Lower lobe of right lung (tissue), 2 donors: ENCODE measurements at places on chromosomes 6 and 20. TPM values are rescaled to one million over a fixed set of nuclear protein-coding genes. Genes with fewer than 3 reads are reported as not detected.

Gene OR2H1
- not detected for total RNA-seq

Gene XKR7
- total RNA-seq = 0.06 TPM

Gene PACRG
- total RNA-seq = 5.5 TPM

Gene TFAP2C
- total RNA-seq = 4.2 TPM

Gene PRND
- total RNA-seq = not detected

Gene FAM229B
- total RNA-seq = 13.6 TPM

Gene SYCP2L
- 1.0 TPM for total RNA-seq

DNA sequence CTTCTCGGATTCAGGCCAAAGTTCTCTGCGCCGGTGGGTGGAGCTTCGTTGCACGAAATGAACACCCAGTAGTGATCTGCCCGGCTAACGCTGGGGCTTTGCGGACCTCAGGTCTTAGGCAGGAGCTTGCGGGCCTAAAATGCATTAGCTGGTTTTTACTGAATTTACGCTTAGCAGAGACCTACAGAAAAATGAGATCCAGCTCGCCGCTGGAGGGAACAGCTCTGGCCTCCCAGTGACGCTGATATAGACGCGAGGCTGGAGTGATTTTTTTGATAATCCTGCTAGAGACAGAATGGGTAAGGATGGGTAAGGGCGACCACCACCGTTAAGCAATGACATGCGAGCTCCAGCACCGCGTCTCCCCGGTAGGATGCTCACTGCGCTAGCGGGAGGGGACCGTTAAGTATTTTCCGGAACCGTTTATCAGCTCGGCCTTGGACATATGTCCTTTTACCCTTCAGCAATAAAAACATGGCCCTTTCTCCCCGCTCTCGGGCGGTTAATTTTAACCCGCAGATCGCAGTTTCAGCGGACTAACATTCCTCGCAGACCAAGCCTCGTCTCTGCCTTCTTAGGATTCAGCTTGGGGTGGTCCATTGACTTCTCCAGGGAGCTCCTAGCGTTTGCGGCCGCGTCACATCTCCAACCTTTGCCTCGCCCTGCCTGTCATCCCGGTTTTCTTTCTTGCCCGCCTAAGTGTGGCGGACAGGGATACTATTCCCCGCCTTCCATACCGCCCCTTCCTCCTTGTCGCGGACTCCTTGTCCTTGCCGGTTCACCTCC lies 109.3 kb downstream of the GPX5 start:
- no peaks in the 10 kb centered on the region for H3K36me3 ChIP-seq
- DNase-seq = no peak
- H3K27me3 ChIP-seq = peaks cover 58% of the 10 kb centered on the region
- H3K4me3 ChIP-seq = peak overlapping the region; percentile 13

GRCh38 chr6:158487495-158487894 lies 72.4 kb upstream of the TMEM181 start:
- no peak for DNase-seq
- no peaks in the 10 kb centered on the region for H3K4me1 ChIP-seq
- H3K27ac ChIP-seq = no peak overlapping the region
- peaks cover 34% of the 10 kb centered on the region for H3K36me3 ChIP-seq

- no peaks in the 10 kb centered on the region for H3K4me1 ChIP-seq
- no peak overlapping the region for H3K4me3 ChIP-seq
- no peaks in the 10 kb centered on the region for H3K27me3 ChIP-seq
- peaks cover 7% of the 10 kb centered on the region for H3K36me3 ChIP-seq
- DNase-seq = no peak
These were observed 29.9 kb downstream of the NFATC2 start for GRCh38 chr20:51512645-51513044.

GRCh38 chr20:44648579-44648978 lies 2.9 kb downstream of the ADA start:
- no peak for DNase-seq
- peaks cover 55% of the 10 kb centered on the region for H3K4me1 ChIP-seq
- no peaks in the 10 kb centered on the region for H3K36me3 ChIP-seq
- H3K27me3 ChIP-seq = no peaks in the 10 kb centered on the region

DNA sequence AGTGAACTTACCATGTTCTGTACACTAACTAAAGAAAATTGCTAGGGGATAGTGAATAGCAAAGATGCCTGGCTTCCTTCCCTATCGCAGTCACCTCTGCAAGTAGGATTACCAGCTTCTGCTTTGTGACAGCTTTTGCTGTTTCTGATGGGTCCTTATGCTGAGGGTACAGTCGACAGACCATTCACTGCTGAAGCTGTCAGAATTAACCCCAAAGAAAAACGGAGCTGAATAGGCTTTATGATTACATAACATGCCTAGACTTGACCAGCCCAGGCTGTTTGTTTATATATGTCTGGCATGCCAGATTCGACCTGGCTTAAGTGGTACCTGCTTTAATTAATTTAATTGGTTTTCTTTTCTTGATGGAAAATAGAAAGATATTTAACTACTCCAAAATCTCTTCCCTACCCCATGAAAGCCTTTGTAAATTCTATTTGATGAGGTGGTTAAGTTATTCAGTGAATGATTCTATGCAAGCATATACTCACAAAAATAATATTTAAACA lies 21.7 kb upstream of the PRELID3B start:
- H3K4me1 ChIP-seq = peaks cover 13% of the 10 kb centered on the region
- H3K4me3 ChIP-seq = no peak overlapping the region
- H3K27me3 ChIP-seq = no peaks in the 10 kb centered on the region
- DNase-seq = no peak
- H3K27ac ChIP-seq = no peak overlapping the region
- H3K36me3 ChIP-seq = no peaks in the 10 kb centered on the region

- H3K36me3 ChIP-seq = no peaks in the 10 kb centered on the region
- H3K4me1 ChIP-seq = peaks cover 6% of the 10 kb centered on the region
- H3K4me3 ChIP-seq = no peak overlapping the region
- no peak for DNase-seq
These were observed 339.6 kb upstream of the CITED2 start for GRCh38 chr6:139713900-139714506.

DNA sequence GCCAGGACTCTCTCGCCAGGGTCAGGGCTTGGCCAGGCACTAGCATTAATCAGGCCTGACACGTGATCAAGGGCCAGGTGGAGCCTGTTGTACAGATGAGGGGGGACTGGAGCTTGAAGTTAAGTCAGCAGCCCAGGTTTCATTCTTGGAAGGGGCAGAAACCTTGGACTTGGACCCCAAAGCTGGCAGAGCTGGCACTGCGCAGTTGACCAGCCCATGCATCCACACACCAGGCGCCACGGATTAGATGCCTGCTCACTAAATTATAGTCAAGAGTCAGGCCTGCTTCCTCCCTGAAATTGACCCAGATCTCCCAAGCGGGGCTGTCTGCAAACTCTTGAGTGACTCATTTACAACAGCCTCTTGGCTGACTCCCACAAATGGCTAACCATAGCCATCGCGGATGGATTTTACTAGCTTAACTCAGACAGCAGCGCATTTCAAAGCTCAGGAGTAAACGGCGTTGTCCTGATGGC lies 4.1 kb upstream of the TAF4 start:
- H3K27me3 ChIP-seq = no peaks in the 10 kb centered on the region
- H3K27ac ChIP-seq = no peak overlapping the region
- peaks cover 17% of the 10 kb centered on the region for H3K4me1 ChIP-seq
- no peaks in the 10 kb centered on the region for H3K36me3 ChIP-seq
- H3K4me3 ChIP-seq = no peak overlapping the region
- DNase-seq = no peak

DNA sequence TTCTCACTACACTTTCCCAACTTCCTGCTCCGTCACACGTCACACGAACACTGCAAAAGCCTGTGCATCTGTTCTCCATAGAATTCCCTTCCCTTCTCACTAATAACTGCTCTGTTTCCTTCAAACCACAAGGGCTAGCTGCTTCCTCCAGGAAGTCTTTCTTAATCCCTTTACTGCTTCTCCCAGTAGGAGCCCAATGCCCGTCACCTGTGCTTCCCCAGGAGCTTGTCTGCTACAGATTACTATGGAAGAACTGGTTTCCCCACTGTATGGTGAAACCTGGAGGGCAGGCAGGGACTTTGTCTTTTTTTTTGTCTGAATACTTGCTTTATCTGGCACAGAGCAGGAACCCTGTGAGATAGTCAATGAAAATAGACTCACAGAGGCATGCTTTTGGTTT lies 444.7 kb upstream of the MAP3K7 start:
- DNase-seq = no peak
- no peak overlapping the region for H3K4me3 ChIP-seq
- H3K27ac ChIP-seq = no peak overlapping the region
- H3K4me1 ChIP-seq = no peaks in the 10 kb centered on the region
- no peaks in the 10 kb centered on the region for H3K27me3 ChIP-seq

GRCh38 chr6:120147071-120147871 lies 797.7 kb upstream of the MAN1A1 start:
- H3K4me3 ChIP-seq = no peak overlapping the region
- H3K27ac ChIP-seq = no peak overlapping the region
- no peak for DNase-seq
- H3K27me3 ChIP-seq = no peaks in the 10 kb centered on the region

- H3K27me3 ChIP-seq = no peaks in the 10 kb centered on the region
- H3K27ac ChIP-seq = no peak overlapping the region
- H3K4me1 ChIP-seq = no peaks in the 10 kb centered on the region
- DNase-seq = no peak
- no peaks in the 10 kb centered on the region for H3K36me3 ChIP-seq
These were observed 33.4 kb downstream of the TTLL9 start for GRCh38 chr20:31903627-31904386.

DNA sequence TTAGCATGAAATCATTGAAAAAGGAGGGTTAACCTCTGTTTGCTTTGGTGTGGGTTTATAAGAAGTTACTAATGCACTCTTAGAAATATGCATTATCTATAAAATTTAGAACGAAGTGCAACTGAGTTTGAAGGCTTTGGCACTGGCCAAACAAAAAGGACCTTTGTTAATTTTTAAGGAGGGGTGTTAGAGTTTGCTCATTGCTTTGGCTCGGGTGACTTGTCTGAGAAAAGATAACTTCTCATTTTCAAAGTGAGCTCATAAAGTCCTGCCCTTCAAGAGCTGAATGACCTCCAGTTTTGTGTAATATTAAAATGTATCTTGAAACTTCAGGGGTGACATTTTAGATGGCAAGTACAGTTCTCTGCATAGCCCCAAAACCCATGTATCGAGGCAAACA lies 25.9 kb downstream of the NEDD9 start:
- peaks cover 79% of the 10 kb centered on the region for H3K36me3 ChIP-seq
- H3K27me3 ChIP-seq = no peaks in the 10 kb centered on the region
- H3K4me3 ChIP-seq = no peak overlapping the region
- no peak for DNase-seq
- peak overlapping the region; percentile 71 for H3K27ac ChIP-seq

GRCh38 chr6:158813032-158813431 lies 6.1 kb downstream of the EZR start:
- H3K27ac ChIP-seq = peak overlapping the region; percentile 97
- peaks cover 27% of the 10 kb centered on the region for H3K36me3 ChIP-seq
- H3K27me3 ChIP-seq = no peaks in the 10 kb centered on the region
- peaks cover 82% of the 10 kb centered on the region for H3K4me1 ChIP-seq

DNA sequence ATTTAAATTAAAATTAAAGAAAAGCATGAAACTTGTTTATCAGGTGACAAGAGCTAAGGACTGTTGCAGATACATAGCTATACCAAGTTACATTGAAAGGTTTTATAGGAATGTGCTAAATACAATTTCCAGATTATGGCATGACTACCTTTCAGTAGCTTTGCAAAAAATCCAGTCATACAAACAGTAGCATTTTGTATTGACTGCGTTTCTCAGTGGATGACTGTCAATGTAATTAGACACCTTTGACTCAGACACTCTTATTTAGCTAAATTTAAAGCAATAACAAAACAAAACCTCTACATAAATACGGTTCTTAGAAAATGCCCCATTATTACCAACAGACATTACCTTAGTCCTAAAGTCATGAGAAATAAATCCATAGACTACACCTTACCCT lies 275.8 kb upstream of the RUNX2 start:
- no peak overlapping the region for H3K4me3 ChIP-seq
- no peaks in the 10 kb centered on the region for H3K27me3 ChIP-seq
- H3K4me1 ChIP-seq = no peaks in the 10 kb centered on the region
- no peak overlapping the region for H3K27ac ChIP-seq

GRCh38 chr6:21079468-21080048 lies 514.0 kb upstream of the SOX4 start:
- no peak for DNase-seq
- H3K4me1 ChIP-seq = no peaks in the 10 kb centered on the region
- H3K4me3 ChIP-seq = no peak overlapping the region
- H3K27me3 ChIP-seq = no peaks in the 10 kb centered on the region
- no peak overlapping the region for H3K27ac ChIP-seq

- peaks cover 6% of the 10 kb centered on the region for H3K36me3 ChIP-seq
- H3K4me3 ChIP-seq = no peak overlapping the region
- no peaks in the 10 kb centered on the region for H3K27me3 ChIP-seq
These were observed 50.0 kb downstream of the LAMA4 start for GRCh38 chr6:112204350-112204706.

DNA sequence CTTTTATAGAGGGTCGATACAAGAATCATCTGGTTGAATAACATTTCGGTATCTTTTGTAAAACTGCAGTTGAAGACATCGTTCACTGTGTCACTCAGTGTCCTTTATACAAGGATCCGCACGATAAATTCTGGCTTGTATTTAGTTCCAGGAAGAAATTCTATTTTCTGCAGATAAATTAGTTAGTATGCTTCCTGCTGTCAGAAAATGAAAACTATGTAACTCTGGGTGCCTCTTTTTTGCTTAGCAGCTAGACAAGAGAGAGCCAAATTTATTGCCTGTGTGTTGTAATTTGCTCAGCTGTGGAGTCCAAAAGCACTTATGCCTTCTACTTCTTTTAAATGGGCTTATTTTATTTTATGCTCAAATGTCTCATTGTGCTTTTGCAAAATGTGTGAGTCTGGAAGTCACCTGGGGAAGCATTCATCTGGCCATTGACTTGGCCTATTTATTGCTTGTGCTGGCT lies 56.5 kb upstream of the KCNK16 start:
- no peaks in the 10 kb centered on the region for H3K27me3 ChIP-seq
- no peak overlapping the region for H3K27ac ChIP-seq
- no peak for DNase-seq
- H3K4me1 ChIP-seq = peaks cover 3% of the 10 kb centered on the region

- H3K4me3 ChIP-seq = no peak overlapping the region
- H3K27me3 ChIP-seq = no peaks in the 10 kb centered on the region
- H3K36me3 ChIP-seq = no peaks in the 10 kb centered on the region
- H3K27ac ChIP-seq = no peak overlapping the region
- DNase-seq = peak; percentile 70
- peaks cover 6% of the 10 kb centered on the region for H3K4me1 ChIP-seq
These were observed 403.9 kb upstream of the JARID2 start for GRCh38 chr6:14841901-14842421.

GRCh38 chr6:47351621-47352020 lies 41.9 kb upstream of the TNFRSF21 start:
- H3K36me3 ChIP-seq = no peaks in the 10 kb centered on the region
- H3K27ac ChIP-seq = no peak overlapping the region
- no peak overlapping the region for H3K4me3 ChIP-seq
- no peak for DNase-seq
- no peaks in the 10 kb centered on the region for H3K27me3 ChIP-seq
- H3K4me1 ChIP-seq = no peaks in the 10 kb centered on the region
